ENCODE measurements at places on chromosomes 3 and 15. TPM values are rescaled to one million over a fixed set of nuclear protein-coding genes. Genes with fewer than 3 reads are reported as not detected.

DNA sequence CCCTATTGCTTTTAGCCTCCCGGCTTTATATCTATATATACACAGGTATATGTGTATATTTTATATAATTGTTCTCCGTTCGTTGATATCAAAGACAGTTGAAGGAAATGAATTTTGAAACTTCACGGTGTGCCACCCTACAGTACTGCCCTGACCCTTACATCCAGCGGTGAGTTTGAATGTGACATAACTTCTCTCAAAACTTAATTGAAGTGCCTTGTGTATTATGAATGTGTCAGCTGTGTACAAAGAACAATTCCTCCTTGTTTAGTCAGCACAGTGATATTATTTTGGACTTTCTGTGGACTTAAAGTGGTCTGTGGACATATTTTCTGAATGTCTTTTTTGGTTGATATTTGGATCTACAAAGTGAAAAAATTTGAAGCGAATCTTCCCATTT is 220 bp downstream of the TP63 start:
- no peak overlapping the region for H3K27ac ChIP-seq
- H3K36me3 ChIP-seq: no peaks in the 10 kb centered on the region
- H3K4me1 ChIP-seq: peaks cover 11% of the 10 kb centered on the region
- H3K27me3 ChIP-seq: peaks cover 2% of the 10 kb centered on the region

DNA sequence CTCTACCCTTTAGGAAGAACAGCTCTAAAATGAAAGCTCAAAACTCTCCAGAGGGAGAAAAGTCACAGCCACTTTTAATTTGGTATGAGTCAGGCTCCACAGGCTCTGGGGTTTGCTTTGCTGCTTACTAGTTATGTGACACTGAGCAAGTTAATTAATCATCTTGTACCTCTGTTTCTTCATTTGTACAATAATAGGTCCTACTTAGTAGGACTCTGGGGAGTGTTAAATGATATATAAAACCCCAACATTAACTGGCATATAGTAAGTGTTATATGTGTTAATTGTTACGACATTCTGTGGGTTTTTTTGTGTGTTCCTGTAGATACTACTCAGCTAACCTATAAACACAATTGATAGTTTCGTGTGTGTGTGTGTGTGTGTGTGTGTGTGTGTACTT is 6.6 kb downstream of the ACKR2 start:
- H3K4me1 ChIP-seq: no peaks in the 10 kb centered on the region
- H3K36me3 ChIP-seq: no peaks in the 10 kb centered on the region
- no peak overlapping the region for H3K27ac ChIP-seq
- DNase-seq: no peak
- no peaks in the 10 kb centered on the region for H3K27me3 ChIP-seq

DNA sequence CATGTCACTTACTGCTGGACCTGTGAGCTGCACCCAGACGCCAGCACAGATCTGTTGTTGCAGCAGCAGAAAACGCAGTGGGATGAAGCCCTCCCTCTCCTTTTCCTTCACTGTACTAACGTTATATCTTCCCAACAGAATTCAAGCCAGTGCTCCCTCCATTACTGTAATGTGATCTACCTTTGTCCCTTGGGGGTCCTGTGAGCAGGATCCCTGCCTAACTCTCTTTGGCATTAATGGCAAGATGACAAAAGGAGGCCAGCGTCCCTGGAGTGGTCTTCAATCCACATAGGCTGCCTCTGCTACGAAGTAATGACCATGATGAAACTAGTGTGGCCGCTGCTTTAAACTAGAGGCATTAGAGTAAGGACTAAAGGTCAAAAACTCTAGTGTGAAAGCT is 69.3 kb upstream of the SOX14 start:
- H3K4me1 ChIP-seq: no peaks in the 10 kb centered on the region
- no peak overlapping the region for H3K4me3 ChIP-seq
- no peaks in the 10 kb centered on the region for H3K36me3 ChIP-seq
- H3K27ac ChIP-seq: no peak overlapping the region
- DNase-seq: no peak
- no peaks in the 10 kb centered on the region for H3K27me3 ChIP-seq

- H3K4me3 ChIP-seq: no peak overlapping the region
- DNase-seq: no peak
- H3K36me3 ChIP-seq: no peaks in the 10 kb centered on the region
- H3K27me3 ChIP-seq: peaks cover 5% of the 10 kb centered on the region
- no peaks in the 10 kb centered on the region for H3K4me1 ChIP-seq
Measured at GRCh38 chr3:31829010-31829409, 152.1 kb downstream of the OSBPL10 start.

- no peak for DNase-seq
Measured at GRCh38 chr3:61684386-61684785, 123.0 kb downstream of the PTPRG start.

CSPG4 gene
- total RNA-seq: not detected

PRKCD gene
- 10.2 TPM for total RNA-seq

GOLGA8S gene
- 0.05 TPM for total RNA-seq

DUOX2 gene
- total RNA-seq: not detected

IQCH gene
- 0.98 TPM for total RNA-seq

ADPRH gene
- 3.1 TPM for total RNA-seq

MUSTN1 gene
- 0.57 TPM for total RNA-seq

MRPL46 gene
- 29.2 TPM for total RNA-seq

KCNMB2 gene
- not detected for total RNA-seq

FBXO40 gene
- total RNA-seq: not detected

Measured in activated naive CD4-positive, alpha-beta T cell treated with anti-CD3 and anti-CD28 coated beads for 36 hours (primary cell).